ENCODE measurements at places on chromosomes 13 and 19.

DNA sequence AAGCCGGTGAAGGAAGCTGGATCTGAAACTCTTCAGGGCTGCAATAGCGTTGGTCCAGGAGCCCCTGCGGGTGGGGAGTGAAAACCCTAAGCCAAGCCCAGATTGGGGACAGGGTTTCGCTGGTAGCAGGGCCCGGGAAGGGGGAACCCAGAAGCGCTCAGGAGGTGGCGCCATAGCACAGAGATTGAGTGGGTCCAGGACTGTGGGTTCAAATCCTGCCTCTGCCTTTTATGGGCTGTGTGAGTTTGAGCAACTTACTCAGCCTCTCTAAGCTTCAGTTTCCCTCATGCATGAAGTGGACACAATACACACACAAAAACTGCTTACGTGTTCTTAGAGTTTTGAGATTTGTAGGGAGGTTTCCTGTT, 8.3 kb upstream of the SYCN start:
- DNase-seq, result peak; percentile 47

GRCh38 chr13:66565279-66565678, 664.9 kb downstream of the PCDH9 start:
- no peak for DNase-seq

DNA sequence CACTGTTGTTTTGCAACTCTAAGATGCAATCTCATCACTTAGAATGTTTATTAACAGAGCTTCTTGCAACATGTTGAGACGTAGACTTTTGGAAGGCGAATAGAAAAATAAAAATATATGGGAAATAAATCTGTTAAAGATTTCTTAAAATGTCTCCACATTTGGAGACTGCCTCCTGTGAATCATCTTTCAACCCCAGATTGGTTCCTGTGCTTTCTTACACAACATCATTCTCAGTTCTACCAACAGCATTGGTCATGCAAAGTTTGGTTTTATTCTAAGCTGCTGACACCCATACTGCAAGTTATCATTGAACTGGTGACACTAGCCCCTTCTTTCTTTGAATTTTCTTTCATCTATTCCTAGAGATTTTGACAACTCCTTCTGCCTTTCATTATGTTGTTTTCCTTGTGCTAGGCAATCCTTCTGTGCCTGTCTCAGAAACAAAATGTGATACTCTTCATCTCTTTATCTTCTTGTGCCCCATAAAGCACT, 1.6 kb upstream of the IGFL3 start:
- no peak for DNase-seq

DNA sequence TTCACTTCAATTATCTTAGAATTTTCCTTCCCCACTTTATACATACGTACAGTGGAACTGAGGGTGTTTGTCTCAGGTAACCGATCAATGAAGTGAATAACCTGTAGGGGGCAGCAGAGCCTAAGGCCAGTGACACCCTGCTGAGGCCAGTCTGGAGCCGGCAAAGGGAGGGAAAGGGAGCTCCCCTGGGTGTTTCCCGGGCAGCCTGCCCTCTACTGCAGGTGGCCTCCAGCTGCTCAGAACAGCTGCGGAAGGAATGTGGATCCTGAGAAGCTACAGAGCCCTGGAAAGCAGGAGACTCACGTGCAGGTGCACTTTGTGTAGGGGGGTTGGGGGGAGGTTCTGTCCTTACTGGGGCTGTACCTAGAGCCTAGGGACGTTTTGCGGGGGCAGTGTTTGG, 832 bp upstream of the ZNF491 start:
- DNase-seq, result peak; percentile 51

DNA sequence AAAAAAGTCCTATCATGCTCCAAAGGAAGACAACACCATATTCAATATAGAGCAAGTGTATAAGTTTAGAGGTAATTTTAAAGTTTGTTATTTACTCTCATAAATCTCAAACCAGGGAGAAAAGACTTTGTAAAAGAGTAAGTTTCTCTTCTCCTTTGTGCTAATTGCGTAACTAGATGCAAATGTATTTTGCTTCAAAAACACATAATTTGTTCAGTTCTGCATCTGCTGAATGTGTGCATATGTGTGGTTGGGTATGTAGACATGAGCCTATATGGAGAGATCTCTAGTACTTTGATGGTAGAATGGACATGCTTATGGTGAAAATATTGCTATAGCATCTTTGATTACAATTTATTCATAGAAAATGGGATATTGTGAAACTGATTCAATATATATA, 17.8 kb upstream of the MIR17HG start:
- no peak for DNase-seq

- DNase-seq, result no peak
Observed at GRCh38 chr19:15640294-15640903, at the start of gene CYP4F3. CYP4F3 (plus strand) TSS chr19:15640897; CDS start chr19:15641416, 519 bp downstream.
